ENCODE measurements at places on chromosomes 13 and 19. TPM values are rescaled to one million over a fixed set of nuclear protein-coding genes. Genes with fewer than 3 reads are reported as not detected.

GRCh38 chr13:70390064-70390463, 281.8 kb upstream of the KLHL1 start:
- no peak for DNase-seq
- no peaks in the 10 kb centered on the region for H3K4me1 ChIP-seq
- no peak overlapping the region for H3K27ac ChIP-seq
- no peak overlapping the region for H3K4me3 ChIP-seq
- H3K36me3 ChIP-seq = no peaks in the 10 kb centered on the region

DNA sequence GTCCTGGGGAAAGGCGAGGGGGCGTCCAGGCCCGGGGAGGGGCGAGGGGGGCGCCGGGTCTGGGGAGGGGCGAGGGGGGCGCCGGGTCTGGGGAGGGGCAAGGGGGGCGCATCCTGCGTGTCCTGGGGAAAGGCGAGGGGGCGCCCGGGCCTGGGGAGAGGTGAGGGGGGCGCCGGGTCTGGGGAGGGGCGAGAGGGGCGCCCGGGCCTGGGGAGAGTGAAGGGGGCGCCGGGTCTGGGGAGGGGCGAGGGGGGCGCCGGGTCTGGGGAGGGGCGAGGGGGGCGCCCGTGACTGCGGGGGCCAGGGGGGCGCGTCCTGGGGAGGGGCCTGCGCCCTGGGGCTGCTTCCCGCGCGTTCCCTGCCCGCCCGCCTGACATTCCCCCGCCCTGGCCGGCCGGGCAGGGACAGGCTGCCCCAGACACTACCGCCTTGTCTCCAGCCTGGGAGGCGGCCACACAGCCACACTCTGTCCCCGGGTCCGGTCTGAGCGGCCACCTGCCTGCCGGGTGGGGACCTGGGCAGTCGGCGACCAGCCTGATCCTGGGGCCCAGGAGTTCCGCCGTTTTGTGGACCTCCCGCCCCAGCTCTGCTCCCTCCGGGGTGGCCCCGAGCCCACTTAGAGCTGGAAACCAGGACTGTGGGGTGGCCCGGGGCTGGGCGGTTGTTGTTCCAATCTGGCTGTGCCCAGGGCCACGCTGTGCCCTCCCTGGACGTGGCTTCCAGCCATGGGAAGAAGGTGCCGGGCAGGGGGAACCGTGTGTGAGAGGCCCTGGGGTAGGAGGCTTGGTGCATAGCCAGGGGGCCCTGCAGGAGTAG, 11.8 kb downstream of the PALM start:
- H3K4me3 ChIP-seq = no peak overlapping the region
- no peaks in the 10 kb centered on the region for H3K27me3 ChIP-seq
- H3K36me3 ChIP-seq = no peaks in the 10 kb centered on the region

DNA sequence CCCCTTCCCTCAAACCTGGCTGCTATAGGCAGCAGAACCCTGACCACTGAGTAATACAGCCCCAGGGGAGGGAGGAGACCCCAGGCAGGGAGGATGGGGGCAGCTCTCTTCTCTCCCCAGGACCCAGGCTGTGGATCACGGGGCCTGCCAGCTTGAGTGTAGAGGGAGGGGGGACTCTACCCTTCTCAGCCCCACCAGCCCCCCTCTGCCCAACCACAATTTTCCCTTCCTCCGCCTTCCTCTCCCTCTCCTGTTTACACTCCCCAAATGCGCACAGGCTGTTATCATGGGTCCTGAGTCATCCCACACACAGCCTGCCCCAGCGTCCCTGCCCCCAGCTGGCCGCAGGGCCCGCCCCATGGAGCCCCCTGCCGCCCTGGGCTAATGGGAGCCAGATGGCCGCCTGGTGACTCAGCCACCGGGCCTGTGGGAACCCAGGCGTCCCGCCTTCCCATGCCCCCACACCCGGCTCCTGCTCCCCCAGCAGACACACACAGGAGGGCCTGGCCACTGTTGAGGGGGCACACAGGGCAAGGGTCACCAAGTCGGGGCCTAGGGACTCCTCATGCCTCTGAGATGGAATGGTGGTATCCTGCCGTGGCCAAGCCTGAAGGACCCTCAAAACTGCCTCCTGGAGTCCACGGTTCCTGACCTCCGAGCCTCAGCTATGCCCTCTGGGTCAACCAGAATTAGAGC, 13.6 kb downstream of the CCDC97 start:
- H3K36me3 ChIP-seq = peaks cover 28% of the 10 kb centered on the region
- no peak overlapping the region for H3K4me3 ChIP-seq
- no peaks in the 10 kb centered on the region for H3K27me3 ChIP-seq
- peaks cover 64% of the 10 kb centered on the region for H3K4me1 ChIP-seq
- peak overlapping the region; percentile 100 for H3K27ac ChIP-seq
- peak; percentile 98 for DNase-seq

DNA sequence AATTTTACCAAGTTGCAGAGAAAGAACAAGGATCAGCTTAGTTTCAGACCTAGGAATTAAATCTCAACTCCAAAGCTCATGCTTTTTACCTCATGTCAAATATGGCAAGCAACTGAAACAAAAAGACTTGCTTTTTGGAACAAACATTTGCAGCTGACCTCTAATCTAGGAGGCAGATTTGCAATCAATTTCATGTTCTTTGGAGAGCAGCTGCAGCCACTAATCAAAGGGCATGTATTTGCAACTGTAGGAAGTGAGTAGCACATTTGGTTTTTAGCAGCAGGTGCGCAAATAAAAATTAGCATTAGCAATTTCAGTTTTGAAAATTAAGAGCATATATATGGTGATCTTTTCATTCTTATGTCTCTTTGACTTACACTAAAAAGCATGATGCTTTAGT, 459.3 kb upstream of the SLC10A2 start:
- H3K36me3 ChIP-seq = no peaks in the 10 kb centered on the region
- H3K4me3 ChIP-seq = no peak overlapping the region
- no peak for DNase-seq
- no peak overlapping the region for H3K27ac ChIP-seq

- H3K36me3 ChIP-seq = no peaks in the 10 kb centered on the region
- no peak for DNase-seq
These were observed 15.2 kb downstream of the DACH1 start for GRCh38 chr13:71851498-71852409.

DNA sequence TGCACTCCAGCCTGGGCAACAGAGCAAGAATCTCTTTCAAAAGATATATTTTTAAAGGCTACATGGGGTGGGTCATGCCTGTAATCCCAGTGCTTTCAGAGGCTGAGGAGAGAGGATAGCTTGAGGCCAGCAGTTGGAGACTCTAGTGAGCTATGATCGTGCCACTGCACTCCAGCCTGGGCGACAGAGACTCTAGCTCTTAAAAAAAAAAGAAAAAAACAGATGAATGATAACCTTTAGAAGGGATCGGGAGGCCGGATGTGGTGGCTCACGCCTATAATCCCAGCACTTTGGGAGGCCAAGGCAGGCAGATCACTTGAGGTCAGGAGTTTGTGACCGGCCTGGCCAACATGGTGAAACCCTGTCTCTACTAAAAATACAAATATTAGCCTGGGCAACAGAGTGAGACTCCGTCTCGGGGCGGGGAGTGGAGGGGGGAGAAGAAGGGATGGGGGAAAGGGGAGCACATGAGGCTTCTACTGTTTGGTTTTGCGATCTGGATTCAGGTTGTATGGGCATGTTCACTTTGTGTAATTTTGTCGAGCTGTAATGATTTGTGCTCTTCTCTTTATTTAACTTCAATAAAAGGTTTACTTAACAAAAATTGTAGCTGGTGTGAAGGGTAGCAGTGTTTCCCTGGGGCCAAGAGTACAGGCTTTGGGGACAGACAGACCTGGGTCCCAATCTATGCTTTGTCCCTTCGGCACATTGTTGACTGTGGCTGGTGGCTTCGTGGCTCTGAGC, 1.1 kb upstream of the PSMC4 start:
- no peak for DNase-seq
- H3K27ac ChIP-seq = peak overlapping the region; percentile 41
- no peaks in the 10 kb centered on the region for H3K27me3 ChIP-seq

DNA sequence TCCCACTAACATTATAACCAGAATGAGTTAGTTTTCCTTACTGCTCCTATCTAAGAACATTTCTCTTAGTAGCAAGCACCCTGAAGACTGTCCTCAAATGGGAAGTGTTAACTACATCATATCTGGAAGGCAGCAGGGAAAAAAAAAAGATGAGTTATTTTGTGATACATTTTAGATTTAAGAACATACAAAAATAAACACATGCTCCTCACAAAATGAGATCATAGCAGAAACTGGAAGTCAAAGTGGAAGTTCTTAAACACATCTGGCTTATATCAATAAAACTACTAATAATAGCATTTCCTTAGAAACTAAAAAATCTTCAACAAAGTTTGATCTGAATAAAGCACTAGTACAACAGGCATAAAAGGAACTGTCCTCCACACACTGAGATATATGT, 70.4 kb downstream of the SLITRK6 start:
- no peaks in the 10 kb centered on the region for H3K27me3 ChIP-seq
- no peak overlapping the region for H3K4me3 ChIP-seq
- no peaks in the 10 kb centered on the region for H3K4me1 ChIP-seq

GRCh38 chr13:91162589-91162988, 184.9 kb upstream of the MIR17HG start:
- H3K4me3 ChIP-seq = no peak overlapping the region
- H3K4me1 ChIP-seq = no peaks in the 10 kb centered on the region
- no peak overlapping the region for H3K27ac ChIP-seq

DNA sequence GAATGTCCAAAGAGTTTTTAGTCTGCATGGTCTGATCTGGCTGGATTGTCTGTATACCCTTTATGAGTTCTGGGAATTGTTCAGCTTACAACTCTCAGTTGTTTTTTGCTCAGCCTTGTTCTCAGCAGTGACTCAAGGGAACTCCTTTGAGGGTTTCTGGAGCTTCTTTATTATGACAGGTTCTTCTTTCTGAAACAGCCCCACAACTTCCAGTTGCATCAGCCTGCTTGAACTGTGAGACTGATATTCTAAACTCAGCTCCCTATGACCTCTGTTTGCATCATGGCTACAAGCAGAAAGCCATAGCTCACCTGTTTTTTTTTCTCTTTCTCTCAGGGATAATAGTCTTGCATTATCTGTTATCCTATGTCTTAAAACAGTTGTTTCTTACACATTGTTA, 85.0 kb downstream of the TDRD3 start:
- no peak overlapping the region for H3K27ac ChIP-seq
- no peaks in the 10 kb centered on the region for H3K36me3 ChIP-seq
- H3K27me3 ChIP-seq = no peaks in the 10 kb centered on the region
- no peaks in the 10 kb centered on the region for H3K4me1 ChIP-seq
- no peak for DNase-seq

- no peak for DNase-seq
- H3K27ac ChIP-seq = no peak overlapping the region
- no peaks in the 10 kb centered on the region for H3K27me3 ChIP-seq
- H3K4me1 ChIP-seq = no peaks in the 10 kb centered on the region
- H3K4me3 ChIP-seq = no peak overlapping the region
- H3K36me3 ChIP-seq = peaks cover 44% of the 10 kb centered on the region
These were observed 20.4 kb downstream of the HDGFL2 start for GRCh38 chr19:4492337-4493103.

- H3K27ac ChIP-seq = no peak overlapping the region
- no peaks in the 10 kb centered on the region for H3K27me3 ChIP-seq
- no peak overlapping the region for H3K4me3 ChIP-seq
- no peak for DNase-seq
These were observed 359.4 kb downstream of the MZT1 start for GRCh38 chr13:72368031-72368430.

GRCh38 chr19:6530386-6531162, at the start of gene TNFSF9:
Gene TNFSF9 (plus strand): TSS chr19:6531026. CDS start chr19:6531037, 11 bp downstream.
- peak; percentile 86 for DNase-seq
- H3K4me3 ChIP-seq = peak within 1 kb of the TSS; percentile 74
- H3K4me1 ChIP-seq = peaks cover 4% of the 10 kb centered on the region
- H3K36me3 ChIP-seq = no peaks in the 10 kb centered on the region
- peaks cover 20% of the 10 kb centered on the region for H3K27me3 ChIP-seq

GRCh38 chr19:6446452-6446851, 12.9 kb upstream of the SLC25A41 start:
- H3K4me1 ChIP-seq = no peaks in the 10 kb centered on the region
- H3K4me3 ChIP-seq = no peak overlapping the region
- H3K27me3 ChIP-seq = no peaks in the 10 kb centered on the region
- H3K27ac ChIP-seq = no peak overlapping the region
- no peaks in the 10 kb centered on the region for H3K36me3 ChIP-seq
- DNase-seq = no peak

- H3K27ac ChIP-seq = no peak overlapping the region
- H3K36me3 ChIP-seq = no peaks in the 10 kb centered on the region
- no peak for DNase-seq
- no peaks in the 10 kb centered on the region for H3K27me3 ChIP-seq
These were observed 8.2 kb downstream of the EID2B start for GRCh38 chr19:39524495-39524894.

GRCh38 chr13:100323937-100324336, 235.0 kb downstream of the PCCA start:
- DNase-seq = no peak
- no peaks in the 10 kb centered on the region for H3K4me1 ChIP-seq
- no peaks in the 10 kb centered on the region for H3K27me3 ChIP-seq
- no peak overlapping the region for H3K4me3 ChIP-seq
- no peaks in the 10 kb centered on the region for H3K36me3 ChIP-seq
- no peak overlapping the region for H3K27ac ChIP-seq

DNA sequence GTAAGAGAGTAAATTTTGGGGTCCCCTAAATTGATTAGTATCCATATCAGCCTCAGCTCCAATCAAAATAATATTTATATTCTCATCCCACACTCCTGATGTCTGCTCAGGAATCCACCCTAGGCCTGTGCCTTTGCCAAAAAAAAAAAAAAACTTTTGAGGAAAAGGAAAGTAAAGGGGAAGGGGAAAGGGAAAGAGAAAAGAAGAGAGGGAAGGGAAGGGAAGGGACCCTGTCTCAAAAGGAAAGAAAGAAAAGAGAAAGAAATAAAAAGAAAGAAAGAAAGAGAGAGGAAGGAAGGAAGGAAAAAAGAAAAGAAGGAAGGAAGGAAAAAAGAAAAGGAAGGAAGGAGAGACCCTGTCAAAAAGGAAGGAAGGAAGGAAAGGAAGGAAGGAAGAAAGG, 91.8 kb upstream of the CACNA1A start:
- H3K4me1 ChIP-seq = no peaks in the 10 kb centered on the region
- no peak overlapping the region for H3K4me3 ChIP-seq
- no peaks in the 10 kb centered on the region for H3K36me3 ChIP-seq
- DNase-seq = no peak

DNA sequence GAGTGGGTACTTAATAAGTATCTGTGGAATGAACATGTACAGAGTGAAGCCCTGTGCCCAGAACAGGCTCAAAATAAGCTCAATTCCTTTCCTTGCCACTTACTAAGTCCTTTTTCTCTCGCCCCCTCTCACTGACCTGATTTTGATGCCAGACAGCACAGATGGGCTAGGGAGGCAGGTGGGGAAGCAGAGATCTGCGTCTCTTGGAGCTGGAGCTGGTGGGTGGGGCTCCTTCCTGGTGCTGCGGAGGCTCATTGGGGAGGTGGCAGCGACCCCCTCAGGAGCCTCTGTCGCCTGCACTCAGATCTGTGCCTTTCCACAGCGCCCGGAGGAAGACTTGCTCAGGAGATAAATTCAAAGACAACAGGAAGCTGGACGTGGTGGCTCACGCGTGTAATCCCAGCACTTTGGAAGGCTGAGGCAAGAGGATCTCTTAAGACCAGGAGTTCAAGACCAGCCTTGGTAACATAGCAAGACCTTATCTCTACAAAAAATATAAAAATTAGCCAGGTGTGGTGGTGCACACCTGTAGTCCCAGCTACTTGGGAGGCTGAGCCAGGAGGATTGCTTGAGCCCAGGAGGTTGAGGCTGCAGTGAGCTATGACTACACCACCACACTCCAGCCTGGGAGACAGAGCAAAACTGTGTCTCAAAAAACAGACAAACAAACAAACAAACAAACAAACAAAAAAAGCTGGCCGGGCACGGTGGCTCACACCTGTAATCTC, 14.6 kb downstream of the AKT2 start:
- H3K4me1 ChIP-seq = no peaks in the 10 kb centered on the region
- H3K27me3 ChIP-seq = no peaks in the 10 kb centered on the region
- H3K4me3 ChIP-seq = no peak overlapping the region
- no peak for DNase-seq
- no peaks in the 10 kb centered on the region for H3K36me3 ChIP-seq

TSSK6 gene
- 0.35 TPM for total RNA-seq

HOMER3 gene
- total RNA-seq = 131 TPM

ABCC4 gene
- total RNA-seq = 14.7 TPM

CBARP gene
- total RNA-seq = 9.6 TPM
